Stimulated activated CD8-positive, alpha-beta memory T cell treated with anti-CD3 and anti-CD28 coated beads, Interleukin-7, amount 100 ng/mL, for 1 hour (primary cell): ENCODE measurements at places on chromosomes 6 and 20.

DNA sequence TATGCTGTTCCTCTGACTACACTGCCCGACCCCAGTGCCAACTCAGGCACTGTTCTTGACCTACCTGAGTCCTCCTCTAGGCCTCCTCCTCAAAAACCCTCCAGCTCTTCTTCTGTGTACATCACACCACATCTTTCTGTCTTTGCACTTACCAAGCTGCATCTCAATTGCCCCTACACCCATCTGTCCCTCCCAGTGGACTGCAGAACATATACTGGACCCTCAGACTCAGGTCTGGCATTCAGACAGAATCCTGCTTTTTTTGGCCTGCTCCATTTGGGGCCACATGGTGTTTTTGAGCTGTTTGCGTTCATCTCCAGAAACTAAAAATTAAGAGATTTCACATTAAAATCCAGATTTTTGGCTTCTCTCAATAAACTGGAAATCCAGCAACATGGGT lies 23.2 kb upstream of the YWHAB start:
- DNase-seq: no peak

DNA sequence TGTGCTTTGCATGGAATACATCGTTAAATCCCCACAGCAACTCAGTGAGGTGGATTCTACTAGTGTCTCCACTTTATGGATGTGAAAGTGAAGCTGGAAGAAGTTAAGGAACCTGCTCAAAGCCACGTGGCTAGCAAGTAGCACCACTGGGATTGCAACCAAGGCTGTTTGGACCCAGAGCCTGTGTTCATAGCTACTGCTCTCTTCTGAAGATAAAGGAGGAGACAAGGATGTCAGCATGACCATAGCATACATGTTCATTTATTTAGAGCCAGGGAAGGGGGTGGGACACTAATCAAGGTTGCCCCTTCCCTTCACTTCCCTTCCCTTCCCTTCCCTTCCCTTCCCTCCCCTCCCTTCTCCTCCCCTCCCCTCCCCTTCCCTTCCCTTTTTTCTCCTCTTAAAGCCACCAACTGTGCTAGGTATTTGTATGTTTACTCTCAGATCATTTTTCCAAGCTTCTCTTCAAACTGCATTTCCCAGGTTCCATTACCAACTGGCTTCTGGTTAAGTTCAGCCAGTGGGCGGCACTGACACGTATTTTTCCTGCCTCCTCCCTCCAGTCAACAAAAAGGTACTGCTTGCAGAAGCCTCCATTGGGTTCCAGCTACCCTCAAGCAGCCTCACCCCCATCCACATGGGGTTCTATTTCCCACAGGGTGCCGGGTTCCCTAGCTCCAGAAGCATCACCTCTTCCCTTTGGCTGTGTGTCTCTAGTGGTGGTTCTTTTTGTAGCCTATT lies 134.9 kb downstream of the BCAS1 start:
- no peak for DNase-seq

DNA sequence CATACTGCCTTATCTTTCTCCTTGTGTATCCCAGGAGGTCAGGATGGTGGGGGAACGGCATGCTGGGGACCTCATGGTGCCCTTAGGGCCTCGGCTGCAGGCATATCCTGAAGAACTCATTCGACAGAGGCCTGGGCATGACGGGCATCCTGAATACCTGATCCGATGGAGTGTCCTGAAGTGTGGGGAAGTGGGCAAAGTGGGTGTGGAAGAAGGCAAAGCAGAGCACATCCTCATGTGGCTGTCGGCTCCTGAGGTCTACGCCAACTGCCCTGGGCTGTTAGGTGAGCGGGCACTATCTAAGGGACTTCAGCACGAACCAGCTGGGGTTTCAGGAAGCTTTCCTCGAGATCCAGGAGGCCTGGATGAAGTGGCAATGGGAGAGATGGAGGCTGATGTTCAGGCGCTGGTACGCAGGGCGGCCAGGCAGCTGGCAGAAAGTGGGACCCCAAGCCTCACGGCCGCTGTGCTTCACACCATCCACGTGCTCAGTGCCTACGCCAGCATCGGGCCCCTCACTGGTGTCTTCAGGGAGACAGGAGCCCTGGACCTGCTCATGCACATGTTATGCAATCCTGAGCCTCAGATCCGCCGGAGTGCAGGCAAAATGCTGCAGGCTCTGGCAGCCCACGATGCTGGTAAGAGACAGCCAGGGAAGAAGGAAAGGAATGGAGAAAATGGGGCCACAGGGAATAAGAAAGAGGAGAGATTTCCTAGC lies 2.4 kb downstream of the CUL9 start:
- DNase-seq: no peak

GRCh38 chr6:17666646-17667045 lies 40.1 kb downstream of the NUP153 start:
- no peak for DNase-seq

- no peak for DNase-seq
Measured at GRCh38 chr6:25320459-25320858, 41.3 kb downstream of the CARMIL1 start.

- no peak for DNase-seq
Measured at GRCh38 chr6:140376209-140376608, 1001.8 kb upstream of the CITED2 start.

DNA sequence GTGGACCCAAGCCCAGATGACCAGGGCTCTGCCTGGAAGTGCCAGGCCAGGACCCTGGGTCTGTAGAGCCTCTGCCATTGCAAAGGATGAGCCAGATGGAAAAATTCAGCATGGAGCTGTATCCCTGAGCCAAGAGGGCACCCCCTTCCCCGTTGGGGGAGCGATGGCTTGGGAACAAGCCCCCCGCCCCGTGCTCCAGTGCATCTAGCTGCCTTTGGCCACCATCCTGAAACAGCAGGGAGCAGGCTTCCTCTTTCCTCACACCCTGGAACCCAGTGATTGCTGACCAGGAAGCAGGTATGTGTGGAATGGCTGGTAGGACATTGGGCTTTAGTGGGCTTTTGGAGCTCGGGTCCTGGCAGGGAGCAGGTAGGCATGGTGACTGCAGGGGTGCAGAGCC lies 2.2 kb downstream of the MLN start:
- DNase-seq: no peak

GRCh38 chr6:16694781-16695578 lies 66.3 kb downstream of the ATXN1 start:
- no peak for DNase-seq

- DNase-seq: no peak
Measured at GRCh38 chr6:34672657-34673043, 23.9 kb downstream of the ILRUN start.

- no peak for DNase-seq
Measured at GRCh38 chr6:107290491-107290890, 168.9 kb downstream of the PDSS2 start.

GRCh38 chr6:2196079-2196679 lies 49.2 kb downstream of the GMDS start:
- no peak for DNase-seq

DNA sequence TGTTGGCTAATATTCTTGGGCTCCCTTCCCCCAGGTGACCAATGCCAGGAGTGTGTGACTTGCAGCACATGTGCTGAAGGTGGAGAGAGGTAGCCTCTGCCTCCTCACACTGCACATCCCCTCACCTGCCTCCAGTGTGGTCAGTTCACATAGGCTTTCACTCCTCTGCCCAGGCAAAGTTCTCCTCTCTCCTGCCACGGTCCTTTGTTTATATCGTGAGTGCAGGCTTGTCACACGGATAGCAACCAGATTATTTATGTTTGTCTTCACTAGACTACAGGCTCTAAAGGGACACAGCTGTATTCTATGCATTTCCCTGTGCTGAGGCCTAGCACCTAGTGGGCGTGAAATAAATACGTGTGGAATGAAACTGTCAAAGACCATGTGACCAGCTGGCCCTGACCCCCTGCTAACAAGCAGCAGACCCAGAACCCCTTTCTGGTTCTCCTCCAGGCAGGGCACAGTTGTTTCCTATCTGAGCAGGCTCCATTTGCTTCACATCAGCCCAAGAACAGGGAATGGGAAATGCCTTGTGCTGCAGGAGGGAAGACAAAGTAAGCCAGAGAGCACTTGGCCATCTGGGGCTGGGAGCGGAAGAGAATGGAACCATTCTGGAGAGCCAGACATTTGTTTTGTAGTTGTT lies 42.3 kb downstream of the UNC5CL start:
- no peak for DNase-seq

GRCh38 chr20:1651268-1652058 lies 6.1 kb downstream of the SIRPG start:
- no peak for DNase-seq

DNA sequence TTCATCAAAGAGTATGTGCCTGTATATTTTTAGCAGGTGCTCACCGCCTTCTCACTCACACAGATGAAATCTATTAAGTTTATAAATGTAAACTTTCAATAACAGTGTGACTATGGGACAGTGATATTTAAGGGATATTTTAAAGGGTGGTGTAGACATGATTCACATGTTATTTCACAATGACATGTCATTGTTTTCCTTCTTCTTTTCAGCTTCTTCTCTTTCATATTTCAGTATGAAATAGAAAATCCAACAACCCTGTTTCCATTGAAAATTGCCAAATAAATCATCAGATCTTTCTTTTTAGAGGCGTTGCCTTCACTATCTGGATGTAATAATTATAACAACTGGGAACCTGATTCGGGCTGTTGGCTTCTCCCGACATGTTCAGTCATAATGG lies 54.8 kb downstream of the PFDN4 start:
- no peak for DNase-seq

GRCh38 chr20:58228484-58229197 lies at the start of gene ANKRD60:
TSS of gene ANKRD60 (minus strand) at chr20:58228653. CDS start at chr20:58228653, 0 bp downstream.
- no peak for DNase-seq

- DNase-seq: no peak
Measured at GRCh38 chr6:115706324-115706723, 354.4 kb downstream of the FRK start.

DNA sequence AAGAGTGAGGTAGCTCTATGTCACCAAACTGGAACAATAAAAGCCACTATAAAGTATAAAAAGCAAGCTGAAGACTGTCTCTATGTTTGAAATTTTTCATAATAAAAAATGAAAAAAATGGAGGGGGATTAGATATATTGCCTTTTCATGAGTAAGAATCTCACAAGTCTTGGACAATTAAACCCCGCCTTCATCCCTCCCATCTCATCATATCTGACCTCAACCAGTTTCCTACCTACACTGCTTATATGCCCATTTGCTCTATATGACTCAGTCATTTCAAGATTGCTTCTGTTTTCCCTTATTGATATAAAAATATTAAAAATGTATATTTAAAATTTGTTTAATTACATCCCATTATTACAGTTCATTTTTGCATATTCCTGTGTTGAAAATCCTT lies 2.9 kb upstream of the TRIM39 start:
- DNase-seq: no peak

GRCh38 chr20:3934624-3935023 lies 45.4 kb downstream of the PANK2 start:
- DNase-seq: no peak

GRCh38 chr6:169961772-169962561 lies 210.5 kb downstream of the ERMARD start:
- no peak for DNase-seq

DNA sequence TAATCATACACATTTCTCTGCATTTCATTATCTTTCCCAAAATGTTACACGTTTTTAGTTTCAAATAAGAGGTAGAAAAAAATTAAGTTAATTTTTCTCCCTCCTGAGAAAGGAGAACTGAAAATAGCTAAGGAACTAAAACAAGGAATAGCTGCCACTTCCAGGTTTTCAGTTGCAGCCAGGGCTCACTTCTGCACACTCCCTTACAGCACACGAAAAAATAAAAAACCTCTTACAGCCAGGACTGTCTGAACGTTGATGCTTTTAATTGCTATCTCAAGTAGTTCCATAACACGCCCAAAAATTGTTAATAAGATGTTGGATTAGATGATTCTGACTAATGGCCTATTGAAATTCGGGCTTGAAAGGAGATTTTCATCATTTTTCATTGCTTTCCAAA lies 153.7 kb upstream of the THBS2 start:
- DNase-seq: no peak

DNA sequence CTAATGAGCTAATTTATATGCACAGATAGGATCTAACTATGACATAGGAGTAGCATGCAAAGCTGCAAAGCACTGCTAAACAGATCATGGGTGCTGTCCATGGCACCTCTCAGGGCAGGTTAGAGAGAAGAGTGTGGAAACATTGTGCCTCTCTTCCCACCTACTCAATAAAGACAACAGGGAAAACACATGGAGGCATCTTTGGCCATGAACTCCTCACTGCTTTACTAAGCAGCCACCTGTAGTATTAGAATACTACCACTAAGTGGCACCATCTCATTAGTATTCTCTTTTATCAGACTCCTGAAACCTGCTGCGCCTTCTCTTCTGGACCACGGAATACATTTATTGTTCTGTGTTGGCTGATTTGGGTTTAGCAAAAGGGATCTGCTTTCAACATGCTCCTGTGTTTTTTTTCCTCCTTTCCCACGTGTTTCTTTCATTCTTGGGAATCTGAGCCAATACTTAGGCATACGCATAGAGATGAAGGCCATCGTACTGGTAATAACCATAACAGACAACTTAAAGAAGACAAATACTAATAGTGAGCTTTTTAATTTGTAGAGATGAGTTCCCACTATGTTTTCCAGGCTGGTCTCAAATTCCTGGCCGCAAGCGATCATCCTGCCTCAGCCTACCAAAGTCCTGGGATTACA lies 9.4 kb upstream of the HDDC2 start:
- no peak for DNase-seq

- no peak for DNase-seq
Measured at GRCh38 chr6:1515280-1515679, 94.4 kb upstream of the FOXC1 start.

DNA sequence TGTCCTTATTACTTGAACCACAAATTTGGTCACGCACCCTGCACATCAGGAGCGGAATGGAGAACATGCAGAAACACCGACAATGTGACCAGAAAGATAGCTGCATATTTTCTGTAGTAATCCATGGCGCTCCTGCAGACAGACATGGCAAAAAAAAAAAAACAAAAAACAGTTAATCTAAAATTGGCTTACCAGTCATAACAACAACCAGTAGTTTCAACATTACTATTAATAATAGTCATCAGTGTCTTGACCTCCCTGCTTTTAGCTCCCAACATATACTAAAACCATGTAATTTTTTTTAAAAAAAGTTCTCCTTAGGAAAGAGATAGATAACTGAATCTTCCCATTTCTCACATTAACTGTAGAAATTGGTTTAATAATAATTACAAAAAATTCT lies 6.8 kb downstream of the CGA start:
- DNase-seq: no peak

- no peak for DNase-seq
Measured at GRCh38 chr20:20366876-20367574, 879 bp upstream of the INSM1 start.

DNA sequence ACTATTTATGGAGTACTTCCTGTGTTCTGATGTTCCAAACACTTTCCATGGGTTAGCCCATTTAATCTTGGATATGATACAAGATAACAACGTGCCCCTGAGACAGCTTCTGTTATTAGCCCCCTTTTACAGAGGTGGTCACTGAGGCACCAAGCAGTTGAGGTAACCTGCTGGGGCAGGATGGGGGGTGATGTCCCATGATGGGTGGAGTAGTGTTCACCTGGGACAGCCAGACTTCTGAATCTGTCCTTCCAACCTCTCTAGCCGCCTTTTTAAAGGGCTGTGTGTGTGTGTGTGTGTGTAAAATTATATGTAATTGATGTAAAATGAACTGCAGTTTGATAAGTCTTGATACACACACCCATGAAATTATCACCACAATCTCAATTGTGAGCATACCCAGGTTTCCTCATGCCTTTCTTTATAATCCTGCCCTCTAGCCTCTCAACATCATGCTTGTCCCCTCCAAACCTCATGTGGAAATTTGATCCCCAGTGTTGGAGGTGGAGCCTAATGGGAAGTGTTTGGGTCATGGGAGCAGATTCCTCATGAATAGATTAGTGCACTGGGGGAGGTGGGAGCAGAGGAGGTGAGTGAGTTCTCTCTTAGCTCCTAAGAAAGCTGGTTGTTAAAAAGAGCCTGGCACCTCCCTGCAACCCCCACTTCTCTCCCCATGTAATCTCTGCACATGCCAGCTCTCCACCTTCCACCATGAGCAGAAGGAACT lies 39.2 kb downstream of the PLAGL2 start:
- no peak for DNase-seq
